ENCODE measurements at places on chromosomes 6 and 20.
A peak's percentile ranks its signal among the peaks of the same experiment; 100 is the strongest.

DNA sequence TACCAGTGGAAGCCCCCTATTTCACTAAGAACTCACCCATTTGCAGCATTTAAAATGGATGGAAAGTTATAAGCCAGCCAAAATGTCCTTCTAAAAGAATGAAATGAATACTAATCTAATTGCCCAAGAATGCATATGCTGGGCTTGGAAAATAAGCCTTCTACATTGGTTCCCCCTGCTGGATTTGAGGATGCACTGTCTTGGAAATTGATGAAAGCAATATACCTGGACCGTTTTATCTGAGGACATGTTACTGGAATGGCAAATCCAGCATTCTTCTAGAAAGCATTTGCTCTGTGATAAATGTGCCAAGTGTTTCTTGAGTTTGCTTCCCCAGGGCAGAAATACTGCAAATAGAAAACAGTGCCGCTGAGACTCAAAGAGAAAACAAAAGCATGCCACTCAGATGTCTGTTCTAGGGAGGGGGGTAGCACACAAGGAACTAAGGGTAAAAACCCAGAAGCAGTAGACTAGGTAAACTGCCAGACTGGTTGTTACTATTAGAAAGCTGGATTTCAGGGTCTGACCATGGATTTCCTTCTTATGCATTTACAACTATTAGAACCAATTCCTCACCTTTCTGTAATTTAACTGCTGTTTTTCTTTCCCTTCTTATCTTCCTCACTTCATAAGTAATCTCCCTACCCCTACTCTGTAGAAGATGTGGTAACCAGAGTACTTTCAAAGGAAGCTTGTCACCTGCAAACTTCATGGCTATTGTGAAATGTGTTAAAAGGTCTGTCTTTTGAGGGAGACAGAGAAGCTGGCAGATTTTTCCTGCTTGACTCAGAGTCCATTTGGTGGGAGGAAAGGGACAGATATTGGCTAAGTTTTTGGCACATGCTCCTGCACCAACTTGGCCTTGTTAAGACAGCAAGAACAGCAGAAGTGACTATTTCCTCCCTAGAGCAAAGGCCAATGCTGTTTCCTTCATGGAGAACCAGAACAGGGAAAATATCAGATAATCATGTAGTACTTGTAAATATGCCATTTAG lies 642.6 kb downstream of the KIF16B start:
- peak; percentile 64 for DNase-seq

GRCh38 chr6:46502486-46503119 lies 11.4 kb upstream of the RCAN2 start:
- no peak for DNase-seq

GRCh38 chr20:41468994-41469600 lies 102.5 kb upstream of the EMILIN3 start:
- DNase-seq, result no peak

DNA sequence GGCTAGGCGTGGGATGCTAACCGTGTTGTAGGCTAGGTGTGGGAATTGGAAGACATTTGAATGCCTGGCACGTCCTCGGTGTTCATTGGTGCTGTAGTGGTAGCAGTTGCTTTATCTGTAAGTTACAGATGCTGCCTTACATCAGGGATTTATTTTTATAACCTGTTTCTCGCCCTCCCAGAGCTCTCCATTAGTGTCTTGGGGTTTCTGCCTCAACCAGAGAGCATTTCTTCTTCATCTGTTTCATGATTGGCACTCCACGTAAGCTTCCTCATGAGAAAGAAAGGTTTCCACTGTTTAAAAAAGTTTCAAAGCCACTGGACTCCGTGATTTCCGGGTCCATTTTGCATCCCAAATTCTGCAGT lies 9.0 kb downstream of the IGF2R start:
- no peak for DNase-seq

- no peak for DNase-seq
These were observed 525.3 kb downstream of the CD83 start for GRCh38 chr6:14642842-14643241.

DNA sequence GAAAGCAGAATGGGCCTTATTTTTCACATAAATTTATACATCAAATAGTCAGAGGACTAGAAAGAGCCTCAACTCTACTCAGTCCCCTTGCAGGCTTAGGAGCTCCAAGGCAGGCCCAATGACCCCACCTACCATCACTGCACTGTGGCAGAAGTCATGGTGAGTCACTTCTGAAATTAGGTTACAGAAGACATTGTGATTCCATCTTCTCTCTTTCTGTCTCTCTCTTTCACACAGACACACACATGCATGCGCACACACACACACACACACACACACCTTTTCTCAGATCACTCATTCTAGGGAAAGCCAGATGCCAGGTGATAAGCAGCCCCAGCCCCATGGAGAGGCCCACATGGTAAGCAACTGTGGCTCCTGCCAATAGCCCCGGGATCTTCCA lies 103.8 kb downstream of the C6orf118 start:
- no peak for DNase-seq

- DNase-seq, result peak; percentile 60
These were observed 47.6 kb downstream of the BACH2 start for GRCh38 chr6:90249034-90249433.

- DNase-seq, result no peak
These were observed 46.7 kb upstream of the CARMIL1 start for GRCh38 chr6:25232479-25232878.

DNA sequence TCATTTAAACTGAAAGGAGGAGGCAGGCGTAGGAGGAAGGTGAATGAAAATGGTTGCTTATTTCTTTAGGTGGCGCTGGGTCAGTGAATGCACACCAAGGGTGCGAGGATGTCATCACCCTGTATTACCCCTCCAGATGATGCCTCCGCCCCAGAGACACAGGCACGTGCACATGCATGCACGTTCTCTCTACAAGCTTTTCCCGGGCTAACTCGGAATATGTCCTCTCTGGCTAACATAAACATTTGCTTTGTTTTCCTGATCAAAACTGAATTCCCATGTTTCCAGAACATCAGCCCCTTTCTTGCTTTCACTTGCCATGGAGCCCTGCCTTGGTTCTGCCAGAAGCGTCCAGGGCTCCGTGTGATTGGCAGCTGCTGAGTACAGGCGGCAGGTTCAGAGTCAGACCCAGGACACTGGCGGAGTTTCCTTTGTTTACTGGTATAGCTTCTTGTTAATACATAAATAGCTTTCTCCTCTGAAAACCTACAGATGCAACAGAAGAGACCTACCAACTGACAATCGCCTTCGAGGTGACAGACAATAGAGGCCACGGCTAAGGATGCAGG lies 131.2 kb upstream of the RPS6KA2 start:
- DNase-seq, result no peak

DNA sequence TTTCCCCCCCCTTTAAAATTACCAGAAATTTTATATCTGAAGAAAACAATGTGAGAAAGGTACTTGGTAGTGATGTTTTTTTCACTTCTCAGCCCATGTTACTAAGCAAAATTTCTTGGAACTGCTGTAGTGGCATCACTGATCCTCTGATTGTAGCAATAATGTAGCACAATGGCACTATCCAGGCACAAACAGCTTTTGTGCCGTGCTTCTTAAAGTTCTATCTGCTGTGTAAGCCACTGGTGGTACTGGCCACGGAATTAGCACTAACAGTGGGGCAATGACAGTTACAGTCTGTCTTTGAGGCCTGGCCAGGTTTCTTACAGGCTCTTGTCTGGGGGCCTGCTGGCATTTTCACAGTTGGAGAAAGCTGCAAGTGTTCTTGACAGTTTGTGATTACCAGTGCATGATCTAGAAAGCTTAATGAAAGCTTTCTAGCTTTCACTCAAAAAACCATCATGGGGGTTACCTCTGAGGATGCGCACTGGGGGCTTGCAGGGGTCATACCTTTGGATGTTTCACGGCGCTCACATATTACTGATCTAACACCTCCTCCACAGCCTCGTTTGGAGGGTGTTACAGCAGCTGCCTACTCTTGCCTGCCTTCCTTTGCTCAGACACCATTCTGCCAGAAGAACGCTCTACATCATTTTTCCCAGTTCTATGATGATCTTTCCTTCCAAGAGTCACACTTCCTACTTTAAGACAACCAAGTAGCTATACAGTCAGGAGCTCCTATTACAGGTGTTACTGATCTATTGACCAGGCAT lies 58.4 kb upstream of the ARMH2 start:
- no peak for DNase-seq

GRCh38 chr20:49427751-49428518 lies 54.5 kb downstream of the KCNB1 start:
- no peak for DNase-seq

DNA sequence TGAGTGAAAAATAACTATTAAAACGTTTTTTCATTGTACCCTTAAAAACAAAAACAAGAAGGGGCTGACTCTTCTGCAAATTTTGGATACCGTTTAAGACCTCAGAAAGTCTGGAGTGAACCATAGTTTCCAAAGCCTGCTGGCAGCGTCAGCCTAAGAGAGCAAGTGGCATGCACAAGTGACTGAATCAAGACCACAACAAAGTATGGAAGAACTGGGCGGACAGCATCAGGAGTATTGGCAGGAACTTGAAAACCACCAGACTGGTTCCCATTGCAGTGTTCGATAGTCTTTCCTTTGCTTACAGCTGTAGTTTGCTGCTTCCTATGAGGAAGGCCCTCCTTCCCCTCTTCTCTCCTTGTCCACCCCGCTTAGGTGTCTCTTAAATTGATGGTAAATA lies 33.7 kb upstream of the MYLIP start:
- no peak for DNase-seq

DNA sequence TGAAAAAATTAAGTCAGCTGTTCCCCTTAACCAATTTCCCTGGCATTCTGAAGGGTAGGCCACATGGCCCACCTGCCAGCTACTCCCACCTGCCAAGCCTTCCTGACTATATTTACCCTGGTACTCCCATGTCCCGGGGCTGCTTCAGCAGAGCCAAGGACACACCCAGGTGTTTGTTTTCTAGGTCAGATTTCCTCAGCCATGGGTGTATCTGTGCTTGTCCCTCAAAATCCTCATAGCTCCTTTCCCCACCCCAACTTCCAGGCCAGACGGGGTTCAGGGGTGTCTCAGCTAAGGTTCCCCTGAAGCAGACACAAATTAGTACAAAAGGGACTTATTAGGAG lies 139.4 kb upstream of the CDYL start:
- DNase-seq, result no peak

- DNase-seq, result no peak
These were observed 14.2 kb downstream of the HEBP2 start for GRCh38 chr6:138418118-138418742.

GRCh38 chr20:50380697-50381040 lies 129.5 kb upstream of the PTPN1 start:
- no peak for DNase-seq

- no peak for DNase-seq
These were observed at the start of gene OR2B6 for GRCh38 chr6:27956941-27957340. TSS of gene OR2B6 (plus strand) at chr6:27957241. CDS start at chr6:27957241, 0 bp downstream.

- no peak for DNase-seq
These were observed 13.7 kb downstream of the NEDD9 start for GRCh38 chr6:11218538-11219399.

- no peak for DNase-seq
These were observed 11.1 kb downstream of the YWHAB start for GRCh38 chr20:44896583-44896982.

DNA sequence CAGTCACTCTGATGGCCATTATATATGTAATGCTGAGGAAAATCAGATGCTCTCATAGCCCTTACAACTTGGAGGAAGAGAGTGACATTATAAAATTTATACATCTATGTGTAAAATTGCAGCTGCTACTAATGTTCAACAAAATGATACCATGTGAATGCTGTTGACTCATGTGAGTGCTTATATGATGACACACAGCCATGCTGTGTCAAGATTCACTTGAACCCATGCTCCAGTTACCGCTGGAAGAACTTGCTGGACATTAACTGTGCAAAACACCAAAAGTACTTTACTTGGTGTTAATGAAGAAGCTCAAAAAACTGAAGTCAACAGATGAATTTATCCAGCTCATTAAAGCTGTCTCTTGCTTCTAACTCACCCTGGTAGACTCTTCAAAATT lies 318.9 kb upstream of the PLCB4 start:
- no peak for DNase-seq

- no peak for DNase-seq
These were observed 233.1 kb downstream of the BCAS1 start for GRCh38 chr20:53837126-53837826.

- peak; percentile 64 for DNase-seq
These were observed 161.4 kb downstream of the LY86 start for GRCh38 chr6:6749702-6750491.

GRCh38 chr20:38179846-38180245 lies 14.8 kb upstream of the TGM2 start:
- no peak for DNase-seq

GRCh38 chr6:113127786-113128419 lies 729.2 kb upstream of the MARCKS start:
- no peak for DNase-seq

DNA sequence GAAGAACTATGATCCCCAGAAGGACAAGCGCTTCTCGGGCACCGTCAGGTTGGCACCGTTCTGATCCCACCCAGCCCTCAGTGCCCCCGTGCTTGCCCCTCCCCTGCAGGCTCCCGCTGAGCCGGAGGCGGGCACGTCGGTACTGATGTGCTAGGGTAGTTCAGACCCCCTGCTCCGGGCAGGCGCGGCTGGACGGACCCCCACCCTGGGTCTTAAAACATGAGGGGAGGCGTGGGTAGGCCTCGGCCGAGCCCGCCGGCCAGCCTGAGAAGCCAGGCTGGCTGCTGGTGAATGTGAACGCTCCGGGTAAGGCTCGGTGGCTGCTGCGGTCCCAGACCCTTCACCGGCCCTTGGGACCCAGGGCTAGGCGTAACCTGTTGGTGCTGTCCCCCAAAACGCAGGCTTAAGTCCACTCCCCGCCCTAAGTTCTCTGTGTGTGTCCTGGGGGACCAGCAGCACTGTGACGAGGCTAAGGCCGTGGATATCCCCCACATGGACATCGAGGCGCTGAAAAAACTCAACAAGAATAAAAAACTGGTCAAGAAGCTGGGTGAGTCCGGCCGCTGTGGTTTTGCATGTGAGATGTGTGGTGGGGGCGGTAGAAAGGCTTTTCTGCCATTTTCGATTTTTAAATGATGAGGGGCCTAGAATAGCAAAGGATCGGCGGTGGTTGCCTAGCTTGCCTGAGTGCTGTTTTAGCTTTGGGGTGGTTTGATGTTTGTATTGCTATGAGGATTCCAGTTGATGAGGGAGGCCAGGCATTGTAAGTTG lies 964 bp downstream of the RPL10A start:
- DNase-seq, result no peak

GRCh38 chr6:127912914-127913313 lies 12.1 kb upstream of the THEMIS start:
- no peak for DNase-seq

DNA sequence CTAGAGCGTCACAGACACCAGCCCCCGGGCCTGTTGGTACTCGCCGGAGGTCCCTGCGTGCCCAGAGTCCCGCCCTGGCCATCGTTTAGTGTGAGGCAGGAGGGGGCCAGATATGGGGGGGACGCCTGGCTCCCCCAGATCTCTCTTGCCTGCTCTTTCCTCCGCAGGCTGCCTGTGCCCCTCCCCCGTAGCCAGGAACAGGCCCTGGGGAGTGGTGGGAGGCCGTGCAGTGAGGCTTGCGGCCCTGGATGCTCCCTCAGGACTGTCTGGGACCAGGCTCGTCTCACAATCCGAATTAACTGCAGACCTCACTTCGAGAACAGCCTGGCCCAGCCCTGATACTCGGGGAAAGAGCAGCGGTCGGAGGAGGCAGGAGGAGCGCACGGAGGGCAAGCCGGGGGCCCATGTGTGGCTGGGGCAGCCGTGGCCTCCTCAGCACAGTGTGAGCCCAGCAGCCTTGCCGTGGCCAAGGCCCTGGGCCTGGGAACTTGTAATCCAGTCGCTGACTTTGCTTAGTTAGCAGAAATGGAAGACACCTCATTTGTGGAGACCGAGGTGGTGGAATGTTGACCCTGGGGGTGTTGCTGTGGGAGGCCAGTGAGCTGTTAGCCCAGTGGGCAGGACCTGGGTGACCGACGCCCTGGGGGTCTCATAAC lies 28.7 kb downstream of the FRMD1 start:
- no peak for DNase-seq

GRCh38 chr20:22507240-22507961 lies 77.0 kb downstream of the FOXA2 start:
- DNase-seq, result no peak
